Daoy (cell line): ENCODE measurements at places on chromosomes 11 and 22. TPM values are rescaled to one million over a fixed set of nuclear protein-coding genes. Genes with fewer than 3 reads are reported as not detected.

DNA sequence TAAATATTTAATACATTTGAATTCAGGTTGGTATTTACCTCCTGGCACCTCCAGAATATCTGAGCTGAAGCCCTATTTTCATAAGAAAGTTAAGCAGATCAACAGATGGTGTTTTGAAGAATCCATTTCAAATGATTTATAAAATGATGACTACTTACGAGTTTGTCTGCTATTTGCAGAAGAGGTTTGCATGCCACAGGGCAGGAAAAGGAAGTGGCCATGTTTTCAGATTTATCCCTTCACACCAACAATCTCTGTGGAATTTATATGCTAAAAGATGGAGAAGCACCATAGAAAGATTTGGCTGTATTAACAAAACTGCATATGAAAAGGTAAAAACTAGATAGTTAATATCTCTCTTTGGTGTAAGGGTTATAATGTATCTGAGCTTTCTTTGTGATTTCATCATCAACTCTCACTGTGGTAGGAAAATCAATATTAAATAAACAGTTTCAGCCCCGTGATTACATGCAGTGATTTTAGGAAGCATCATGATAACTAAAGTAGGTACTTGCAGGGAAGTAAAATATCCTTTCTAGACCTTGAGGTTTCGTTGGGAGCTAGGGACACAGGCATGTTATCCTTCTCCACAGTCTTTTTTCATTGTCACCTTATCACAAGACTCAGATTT is 2.6 kb downstream of the BMAL1 start:
- no peak for DNase-seq

- DNase-seq = no peak
Measured at GRCh38 chr11:2109541-2110019, 29.6 kb downstream of the IGF2 start.

DNA sequence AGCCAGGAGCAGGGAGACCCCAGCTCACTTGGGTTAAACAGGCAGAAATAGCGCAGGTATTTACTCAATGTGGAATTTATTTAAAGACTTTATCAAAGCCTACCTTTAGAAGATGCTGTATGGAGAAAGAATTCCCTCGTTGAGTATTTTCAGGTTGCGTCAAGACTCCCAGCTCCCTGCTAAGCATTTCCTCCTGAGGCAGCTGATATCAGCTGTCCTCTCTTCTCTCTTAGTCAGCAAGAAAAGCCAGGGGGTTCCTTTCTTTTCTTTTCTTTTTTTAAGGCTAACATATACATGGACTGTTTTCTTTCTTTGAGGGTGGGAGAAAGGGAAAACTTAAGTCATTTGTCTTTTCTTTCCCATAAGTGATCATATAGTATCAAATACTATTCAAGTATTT is 125.8 kb upstream of the POU2AF2 start:
- no peak for DNase-seq

GRCh38 chr11:47378010-47378835 is at the start of gene SPI1:
Gene SPI1 (minus strand): TSS chr11:47378547. CDS start chr11:47378353, 194 bp downstream.
- DNase-seq = no peak

GRCh38 chr11:67413266-67413849 is 2.1 kb upstream of the CARNS1 start:
- DNase-seq = no peak

The LGR4 gene
- total RNA-seq = 54.8 and 59.3 TPM in 2 replicates

The OR52A1 gene
- under 0.01 TPM in 1 of 2 replicates, not detected in the other for total RNA-seq

The TTC36 gene
- 0.69 TPM in 1 of 2 replicates, not detected in the other for total RNA-seq

The HEPACAM gene
- total RNA-seq = not detected in 2 replicates

The CELSR1 gene
- total RNA-seq = 2.9 and 4.3 TPM in 2 replicates
